ENCODE measurements at places on chromosomes 3 and 15.

DNA sequence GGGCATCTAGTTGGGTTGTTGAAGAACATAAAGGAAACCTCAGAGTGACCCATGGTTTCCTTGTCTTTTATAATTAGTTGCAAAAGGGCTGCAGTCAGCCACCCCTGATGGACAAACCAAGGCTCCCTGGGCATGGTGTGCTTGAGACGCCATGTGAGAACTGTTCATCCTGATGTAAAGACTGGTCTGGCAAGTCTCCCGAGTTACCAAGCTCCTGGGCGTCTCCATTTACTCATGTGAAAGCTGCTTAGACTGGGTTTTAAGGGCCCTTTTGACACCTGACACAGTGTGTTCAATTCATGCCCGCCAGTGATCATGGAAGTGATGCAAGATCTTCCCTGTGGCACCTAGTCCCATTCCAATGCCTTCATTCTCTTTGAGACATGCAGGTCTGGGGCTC is 49.4 kb downstream of the GRK7 start:
- DNase-seq: no peak

DNA sequence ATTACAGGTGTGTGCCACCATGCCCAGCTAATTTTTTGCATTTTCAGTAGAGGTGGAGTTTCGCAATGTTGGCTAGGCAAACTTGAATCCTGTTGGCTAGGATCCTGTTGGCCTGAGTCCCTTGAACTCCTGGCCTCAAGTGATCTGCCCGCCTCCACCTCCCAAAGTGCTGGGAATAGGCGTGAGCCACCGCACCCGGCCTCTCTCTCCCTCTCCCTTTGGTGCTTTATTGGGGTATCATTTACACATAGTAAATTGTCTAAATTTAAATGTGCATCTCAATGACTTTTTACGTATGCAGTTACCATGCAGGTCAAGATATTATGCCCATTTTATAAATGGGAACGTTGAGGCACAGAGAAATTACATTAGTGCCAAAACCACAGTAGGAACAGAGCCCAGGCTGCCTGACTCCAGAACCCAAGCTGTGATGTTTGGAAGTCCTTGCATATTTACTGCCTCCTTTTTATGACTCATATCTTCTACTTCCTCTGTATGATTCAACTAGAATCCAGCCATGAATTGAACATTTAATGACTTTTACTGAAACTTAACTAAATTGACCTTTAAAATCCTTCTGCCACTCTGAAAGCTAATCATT is 34.0 kb upstream of the RPP14 start:
- DNase-seq: no peak

DNA sequence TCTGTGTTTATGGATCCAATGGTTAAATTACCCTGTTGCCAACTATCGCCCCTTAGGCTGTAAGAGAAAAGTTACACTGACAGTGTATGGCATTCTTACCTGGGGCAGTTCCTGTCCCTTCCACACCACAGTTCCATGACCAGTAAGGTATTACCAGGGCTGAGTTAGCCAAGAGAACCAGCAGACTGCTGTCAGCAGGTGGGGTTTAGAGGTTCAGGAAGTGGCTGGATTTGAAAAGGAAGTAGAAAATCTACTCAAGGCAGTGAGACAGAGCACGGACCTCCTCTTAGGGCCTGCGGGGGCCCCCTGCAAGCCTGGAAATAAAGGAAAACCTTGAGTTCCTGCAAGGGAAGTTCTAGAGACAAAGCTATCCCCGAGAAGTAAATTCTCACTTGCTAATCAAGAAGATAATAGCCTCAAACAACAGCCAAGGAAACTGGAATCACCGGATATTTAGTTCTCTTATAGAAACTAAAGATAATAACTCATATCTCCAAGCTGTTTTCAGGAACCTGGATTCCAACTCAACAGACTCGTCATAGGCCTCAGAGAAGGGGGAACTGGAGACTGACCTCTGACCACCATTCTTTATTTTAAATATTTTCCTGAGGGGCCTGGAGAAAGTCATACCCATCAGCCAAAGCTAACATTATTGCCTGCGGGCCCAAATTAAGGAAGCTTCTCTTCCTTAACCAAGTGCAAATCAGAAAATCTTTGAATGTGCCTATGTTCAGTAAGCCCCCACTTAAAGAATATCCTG is 161.7 kb downstream of the ANXA2 start:
- no peak for DNase-seq

DNA sequence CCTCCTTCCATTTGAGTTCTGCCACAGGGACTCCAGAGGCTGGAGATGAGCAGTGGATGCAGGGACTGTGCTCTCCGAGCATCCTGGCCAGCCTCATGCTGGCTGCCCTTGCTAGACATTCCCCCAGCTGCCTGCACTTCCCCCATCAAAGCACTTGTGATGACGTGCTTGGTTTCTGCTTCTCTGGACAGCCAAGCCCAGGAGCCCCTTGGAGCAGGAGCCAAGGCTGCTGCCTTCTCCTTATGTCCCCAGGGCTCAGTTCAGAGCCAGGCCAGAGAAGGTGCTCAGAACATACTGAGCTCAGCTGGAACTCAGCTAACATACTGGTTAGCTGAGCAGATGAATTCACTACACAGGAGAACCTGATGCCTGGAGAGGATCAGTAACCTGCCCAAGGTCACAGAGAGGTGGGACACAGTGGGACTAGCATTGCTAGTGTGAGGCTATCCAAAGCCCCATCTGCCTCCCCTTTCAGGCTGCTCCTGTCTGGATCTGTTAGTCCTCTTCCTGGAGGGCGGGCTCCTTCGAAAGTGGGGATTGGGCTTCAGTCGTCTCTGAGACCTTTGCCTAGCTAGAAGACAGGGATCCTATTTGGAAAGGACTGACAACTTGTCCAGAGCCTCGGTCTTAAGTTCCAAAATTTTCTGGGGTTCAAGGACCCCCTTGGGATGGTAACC is 4.3 kb downstream of the PCBP4 start:
- no peak for DNase-seq

- DNase-seq: no peak
Observed at GRCh38 chr3:73511571-73512525, 112.9 kb downstream of the PDZRN3 start.

DNA sequence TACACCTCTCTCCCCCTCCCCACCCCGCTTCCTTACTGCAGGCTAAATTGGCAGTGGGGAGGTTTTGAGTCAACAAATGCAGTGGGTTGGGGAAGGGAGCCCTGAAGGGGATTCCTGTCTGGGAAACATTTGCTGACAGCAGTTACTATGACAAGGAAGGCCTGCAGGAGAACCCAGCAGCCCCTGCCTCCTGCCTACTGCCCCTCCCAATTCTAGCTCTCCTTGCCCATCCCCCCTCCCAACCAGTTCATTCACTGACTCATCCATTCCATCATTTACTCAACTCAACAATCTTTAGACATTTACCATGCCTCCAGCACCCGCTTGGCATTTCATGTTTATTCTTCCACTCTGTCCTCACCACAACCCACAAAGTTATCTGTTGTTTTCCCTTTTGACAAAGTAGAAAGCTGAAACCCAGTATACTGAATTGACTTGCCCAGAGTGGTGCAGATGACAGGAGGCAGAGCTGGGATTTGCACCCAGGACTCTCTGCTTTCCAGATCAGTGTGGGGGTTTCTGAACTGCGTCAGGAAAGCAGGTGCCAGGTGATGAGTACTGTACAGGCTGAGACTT is 75.0 kb downstream of the MAGEF1 start:
- no peak for DNase-seq

DNA sequence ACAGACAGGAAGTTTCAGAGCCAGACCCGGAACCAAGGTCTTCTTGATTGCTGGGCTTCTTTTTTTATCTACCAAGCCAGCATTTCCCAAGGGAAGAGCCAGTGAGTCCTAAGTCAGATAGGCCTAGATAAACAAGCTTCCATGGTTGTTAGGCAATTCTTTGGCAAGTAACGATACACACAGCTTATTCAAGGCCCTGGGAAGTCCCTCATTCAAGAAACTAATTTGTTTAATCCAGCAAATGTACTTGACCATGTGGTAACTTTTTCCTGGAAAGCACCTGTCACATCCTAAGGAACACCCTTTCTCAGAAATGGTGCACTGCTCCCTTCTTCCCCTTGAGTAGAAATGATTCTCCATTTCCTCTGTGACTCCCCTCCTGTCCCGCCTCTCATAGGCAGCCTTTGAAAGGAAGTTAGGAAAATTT is 209.9 kb downstream of the ITPR1 start:
- DNase-seq: no peak

DNA sequence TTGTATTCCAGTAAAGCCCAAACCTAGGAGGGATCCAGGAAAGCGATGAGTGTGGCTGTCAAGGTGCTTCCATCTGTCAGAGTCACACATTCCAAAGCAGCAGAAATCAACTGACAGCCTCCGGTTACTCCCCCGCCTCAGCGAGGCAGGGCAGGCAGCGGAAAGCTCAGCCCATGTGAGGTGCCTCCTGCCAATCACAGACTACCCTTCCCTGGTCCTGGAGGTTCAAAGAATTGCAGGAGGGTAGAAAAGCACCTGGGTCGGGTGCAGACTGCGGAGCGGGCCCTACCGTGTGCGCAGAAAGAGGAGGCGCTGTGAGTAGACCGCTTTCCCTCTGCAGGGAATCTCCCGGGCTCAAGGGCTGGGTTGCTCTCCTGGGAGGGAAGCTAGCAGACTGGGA is at the start of gene UPK1B:
Gene UPK1B (plus strand): TSS at position 274 of the 400 bp plus-strand sequence. CDS start 13,144 bp downstream, outside the sequence.
- no peak for DNase-seq

GRCh38 chr15:63395730-63396151 is 14.1 kb upstream of the CA12 start:
- no peak for DNase-seq

- no peak for DNase-seq
Observed at GRCh38 chr3:43331381-43331780, 45.0 kb downstream of the SNRK start.

- DNase-seq: peak; percentile 46
Observed at GRCh38 chr15:39622660-39623516, 42.0 kb downstream of the THBS1 start.

GRCh38 chr3:25781145-25781757 is 2.0 kb downstream of the NGLY1 start:
- DNase-seq: no peak

DNA sequence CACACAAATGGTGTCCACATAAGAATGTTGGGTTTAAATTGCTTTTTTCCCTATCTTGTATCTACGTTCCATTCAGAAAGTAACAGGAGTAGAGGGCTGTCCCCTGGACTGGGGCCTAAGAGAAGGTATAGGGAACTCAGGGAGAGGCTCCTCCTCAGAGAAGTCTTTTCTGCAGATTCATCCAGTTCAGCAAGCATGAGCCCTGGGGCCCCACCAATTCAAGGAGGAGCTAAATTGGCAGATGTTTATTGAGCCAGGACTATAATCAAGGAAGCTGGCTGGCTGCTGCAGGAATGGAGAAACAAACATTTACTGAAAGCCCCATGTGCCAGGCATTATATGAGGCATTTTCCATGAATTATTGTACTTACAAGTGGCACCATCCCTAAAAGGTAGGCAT is 22.1 kb upstream of the LARS2 start:
- no peak for DNase-seq

- DNase-seq: no peak
Observed at GRCh38 chr3:113271594-113272384, 60.4 kb downstream of the BOC start.

- no peak for DNase-seq
Observed at GRCh38 chr15:57319226-57319918, 56.9 kb upstream of the CGNL1 start.

DNA sequence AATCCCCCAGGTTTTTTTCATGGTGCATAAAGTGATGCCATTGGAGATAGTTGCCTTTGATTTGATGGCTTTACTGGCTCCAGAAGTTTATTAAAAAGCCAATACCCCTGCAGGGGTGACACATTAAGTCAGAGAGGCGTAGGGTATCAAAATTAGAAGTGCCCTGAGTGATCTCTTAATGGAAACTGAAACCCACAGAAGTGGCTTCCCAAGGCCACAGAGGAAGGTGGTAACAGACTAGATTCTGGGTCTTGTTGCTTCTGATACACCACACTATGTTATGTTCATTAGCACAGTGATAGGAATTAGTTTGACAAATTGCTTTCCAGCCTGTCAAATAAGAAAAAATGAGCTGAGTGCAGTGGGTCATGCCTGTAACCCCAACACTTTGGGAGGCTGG is 112.3 kb downstream of the IQCH start:
- DNase-seq: no peak

- no peak for DNase-seq
Observed at GRCh38 chr15:76942331-76942730, 10.8 kb downstream of the RCN2 start.

DNA sequence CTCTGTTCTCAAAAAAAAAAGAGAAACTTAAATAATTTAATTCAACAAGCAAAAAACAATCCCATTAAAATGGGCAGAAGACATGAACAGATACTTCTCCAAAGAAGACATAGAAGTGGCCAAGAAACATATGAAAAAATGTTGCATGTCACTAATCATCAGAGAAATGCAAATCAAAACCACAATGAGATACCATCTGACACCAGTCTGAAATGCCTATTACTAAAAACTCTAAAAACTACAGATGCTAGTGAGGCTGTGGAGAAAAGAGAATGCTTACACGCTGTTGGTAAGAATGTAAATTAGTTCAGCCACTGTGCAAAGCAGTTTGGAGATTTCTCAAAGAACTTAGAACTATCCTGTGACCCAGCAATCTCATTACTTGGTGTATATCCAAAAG is 382.9 kb downstream of the OTOL1 start:
- DNase-seq: no peak

- DNase-seq: no peak
Observed at GRCh38 chr15:56628893-56629532, 104.3 kb downstream of the ZNF280D start.

DNA sequence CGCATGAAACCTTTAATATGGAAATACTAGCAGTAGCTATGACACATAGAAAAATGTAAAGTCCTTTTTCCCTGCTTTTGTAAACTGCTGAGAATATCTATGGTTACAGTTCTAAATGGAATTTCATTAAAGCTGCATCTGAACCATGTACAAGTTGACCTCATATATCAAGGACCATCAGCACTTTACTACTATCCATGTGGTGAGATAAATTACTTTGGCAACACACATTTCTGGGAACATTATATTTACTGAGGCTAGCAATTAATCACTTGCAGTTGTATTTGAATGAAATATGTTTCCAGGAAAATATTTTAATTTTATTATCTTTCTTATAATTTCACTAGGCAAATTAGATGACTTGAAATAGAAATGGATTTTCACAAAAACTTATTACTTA is 545.5 kb downstream of the NAALADL2 start:
- no peak for DNase-seq

DNA sequence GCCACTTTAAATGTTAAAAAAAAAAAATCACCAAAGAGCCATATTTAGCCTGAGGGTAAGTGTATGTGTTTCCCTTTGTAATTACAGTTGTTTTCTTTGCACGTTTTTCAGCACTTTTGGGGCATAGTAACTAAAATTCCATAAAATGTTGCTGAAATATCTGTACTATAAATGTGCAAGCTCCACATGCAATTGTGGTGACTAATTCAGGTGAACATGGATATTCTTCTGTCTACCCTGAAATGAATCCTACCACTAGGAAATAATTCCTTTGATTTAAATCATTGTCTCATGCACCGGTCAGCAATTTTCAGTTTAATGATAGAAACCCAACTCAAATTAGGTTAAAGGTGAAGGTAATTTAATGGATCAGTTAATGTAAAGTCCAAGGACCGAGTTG is 13.1 kb upstream of the TFG start:
- DNase-seq: no peak
